Renal cortex interstitium (tissue), 15 donors: ENCODE measurements at places on chromosomes 12 and 14.

- no peak for DNase-seq
Observed at GRCh38 chr14:37643701-37644100, 48.3 kb downstream of the TTC6 start.

DNA sequence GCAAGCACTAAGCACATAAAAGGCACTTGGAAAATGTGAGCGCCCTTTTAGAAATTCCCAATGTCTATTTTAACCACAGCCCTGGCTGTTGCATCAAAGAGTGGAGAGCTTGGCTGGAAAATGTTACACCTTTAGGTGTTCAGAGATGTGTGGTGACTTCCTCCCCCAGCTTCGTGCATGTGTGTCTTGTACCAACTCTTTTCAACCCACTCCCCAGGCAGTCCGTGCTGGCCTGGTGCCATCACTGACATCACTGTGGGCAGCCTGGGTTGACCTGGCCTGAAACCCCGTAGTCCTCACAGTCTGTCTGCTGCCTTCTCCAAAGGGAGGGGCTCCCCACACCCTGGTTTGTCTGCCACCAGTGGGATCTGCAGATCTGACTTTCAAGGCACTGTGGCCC, 101.8 kb downstream of the SCARB1 start:
- DNase-seq, result no peak

DNA sequence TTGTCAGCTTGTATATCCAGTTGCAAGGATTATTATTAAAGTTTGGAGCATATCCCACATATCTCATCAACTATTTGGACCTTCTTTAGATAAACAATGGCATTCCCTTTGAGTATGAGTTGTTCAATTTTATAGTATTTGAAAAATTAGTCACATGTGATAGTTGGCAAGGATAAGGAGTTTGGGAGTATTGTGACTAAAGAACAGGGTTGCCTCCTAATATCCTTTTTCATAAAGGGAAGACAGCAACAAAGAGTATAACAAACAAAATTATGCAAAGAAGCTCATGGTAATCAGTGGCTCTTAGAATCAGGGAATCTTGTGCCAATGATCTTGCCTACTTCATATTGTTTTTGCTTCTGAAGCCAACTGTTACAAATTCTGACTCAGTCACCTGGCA, 31.2 kb upstream of the KCNH5 start:
- no peak for DNase-seq

DNA sequence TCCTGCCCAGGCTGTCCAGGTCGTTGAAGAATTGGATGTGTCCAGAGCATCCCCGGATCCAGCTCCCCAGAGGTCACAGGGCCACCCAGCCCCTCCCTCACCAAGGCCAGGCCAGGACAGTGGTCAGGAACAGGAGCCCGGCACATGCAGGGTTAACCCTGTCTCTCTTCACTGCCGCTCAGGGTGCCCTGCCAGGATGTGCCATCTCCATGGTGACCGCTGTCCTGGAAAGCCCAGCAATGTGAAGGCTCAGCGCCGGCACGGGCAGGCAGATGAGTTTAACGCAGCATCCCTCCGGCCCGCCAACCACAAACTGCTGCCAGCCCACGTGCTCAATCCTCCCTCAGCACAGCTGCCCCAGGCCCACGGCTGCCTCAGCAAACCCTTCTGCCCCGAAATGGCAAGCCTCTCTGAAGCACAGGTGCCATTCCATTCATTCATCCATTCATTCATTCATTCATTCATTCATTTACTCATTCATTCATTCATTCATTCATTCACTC, 4.4 kb downstream of the TMEM179 start:
- no peak for DNase-seq

DNA sequence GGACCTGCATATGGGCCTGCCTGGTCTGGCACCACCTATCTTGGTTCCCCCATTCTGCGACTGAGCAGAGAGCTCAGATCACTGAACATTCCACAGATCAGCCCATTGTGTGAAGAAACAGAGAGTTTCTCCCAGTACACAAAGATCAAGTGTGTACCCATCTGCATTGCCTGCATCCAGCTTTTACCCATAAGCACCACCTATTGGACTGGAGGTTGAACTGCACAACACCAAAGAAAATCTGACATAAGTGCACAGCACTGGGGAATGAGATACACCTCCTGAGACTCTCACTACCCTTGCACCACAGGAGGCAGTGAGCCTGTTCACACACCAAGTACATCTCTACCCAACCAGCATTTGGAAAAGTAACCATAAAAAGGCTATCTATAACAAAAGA, 362.6 kb upstream of the CLEC14A start:
- no peak for DNase-seq

DNA sequence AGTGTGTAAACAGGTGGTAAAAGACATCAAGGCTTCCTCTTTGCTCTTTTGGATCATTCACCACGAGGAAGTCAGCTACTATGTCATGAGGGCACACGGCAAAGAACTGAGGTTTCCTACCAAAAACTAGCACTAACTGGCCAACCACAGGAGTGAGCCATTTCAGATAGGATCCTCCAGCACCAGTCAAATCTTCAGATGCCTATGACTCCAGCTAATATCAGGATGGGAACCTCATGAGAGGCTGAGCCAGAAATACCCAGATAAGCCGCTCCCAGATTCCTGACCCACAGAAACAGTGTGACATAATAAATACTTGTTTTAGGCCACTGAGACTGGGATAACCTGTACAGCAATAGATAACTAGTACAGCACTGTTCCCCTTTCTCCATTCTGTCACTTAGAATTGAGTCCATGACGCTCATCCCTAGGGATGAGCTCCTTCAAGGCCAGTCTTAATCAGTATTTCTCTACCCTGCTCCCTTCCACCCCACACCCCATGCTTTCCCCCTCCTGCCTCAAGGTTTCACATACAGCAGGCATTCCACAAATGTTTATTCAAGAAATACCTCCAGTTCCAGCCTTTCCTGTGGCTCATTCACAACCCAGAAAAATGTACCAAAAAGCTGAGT, 68.4 kb downstream of the PPM1H start:
- DNase-seq, result no peak

GRCh38 chr14:33862261-33862802, 88.5 kb downstream of the EGLN3 start:
- no peak for DNase-seq

DNA sequence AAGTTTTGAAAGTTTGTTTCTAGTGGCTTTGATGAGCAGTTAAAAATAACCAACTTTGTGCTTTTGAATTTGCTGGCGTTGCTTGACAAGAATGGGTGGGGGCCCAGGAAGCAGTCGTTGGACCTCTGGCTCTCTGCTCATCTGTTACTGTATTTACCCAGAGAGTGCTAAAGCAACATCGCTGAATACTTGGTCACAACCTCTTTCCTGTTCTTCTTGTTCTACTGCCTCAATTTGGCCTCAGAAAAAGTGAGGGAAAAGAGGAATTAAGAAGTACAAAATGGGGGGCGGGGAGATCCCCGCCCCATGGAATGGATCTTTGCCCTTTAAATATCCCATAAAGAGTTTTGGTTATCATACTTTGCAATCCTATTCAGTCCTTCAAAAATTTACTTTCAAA, 221.5 kb upstream of the G2E3 start:
- DNase-seq, result no peak

DNA sequence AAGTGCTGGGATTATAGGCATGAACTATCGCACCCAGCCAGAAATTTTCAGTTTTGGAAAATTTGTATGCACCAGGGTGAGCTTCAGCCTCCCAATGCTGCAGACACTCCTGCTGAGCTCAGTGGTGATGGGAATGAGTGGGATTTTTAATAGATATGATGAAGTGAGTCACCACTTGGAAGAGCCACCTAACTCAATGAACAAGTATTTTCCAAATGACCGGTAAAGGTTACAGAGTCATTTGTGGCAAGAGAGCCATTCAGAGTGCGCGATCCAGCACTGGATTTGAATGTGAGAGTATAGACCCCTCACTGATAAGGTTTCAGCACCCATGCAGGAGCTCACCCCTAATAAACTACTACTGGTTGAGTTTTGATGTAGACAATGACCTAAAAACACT, 100.7 kb downstream of the PPP2R5C start:
- no peak for DNase-seq

DNA sequence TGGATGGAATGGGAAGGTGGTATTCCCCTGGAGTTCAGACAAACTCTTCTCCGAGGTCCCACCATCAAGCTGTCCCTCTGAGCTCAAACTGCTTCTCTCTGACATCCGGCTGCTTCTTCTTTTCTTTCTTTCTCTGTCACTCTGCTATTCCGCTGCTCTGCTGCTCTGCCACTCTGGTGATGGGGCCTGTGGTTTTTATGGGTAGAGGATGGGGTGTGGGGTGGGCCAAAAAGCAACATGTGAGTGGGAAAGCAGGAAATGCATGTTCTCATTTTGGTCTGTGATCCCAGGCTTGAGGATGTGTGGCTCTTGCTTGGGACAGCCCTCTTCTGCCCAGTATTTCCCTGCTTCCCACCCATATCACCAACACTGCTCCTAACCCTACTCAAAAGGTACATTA, 30.6 kb downstream of the CLECL1 start:
- DNase-seq, result no peak

DNA sequence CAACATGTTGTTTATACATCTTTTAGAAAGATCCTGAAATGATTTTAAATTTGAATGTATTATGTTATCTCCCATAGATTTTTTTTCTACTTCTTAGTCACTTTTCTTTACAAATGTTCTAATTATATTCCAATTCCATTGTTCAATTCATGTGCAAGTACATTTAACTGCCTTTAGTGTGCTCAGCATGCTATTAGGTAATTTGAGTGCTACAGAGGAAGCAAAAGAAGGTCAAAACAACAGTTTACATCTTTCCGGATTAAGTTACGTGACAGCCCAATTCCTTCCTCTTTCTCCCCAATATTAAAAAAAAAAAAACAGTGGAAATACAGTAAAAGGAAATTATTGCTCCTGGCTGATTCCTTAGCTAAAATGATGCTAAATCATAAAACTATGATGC, 98.3 kb downstream of the RTN1 start:
- DNase-seq, result no peak
